ENCODE measurements at places on chromosomes 6 and 20.

DNA sequence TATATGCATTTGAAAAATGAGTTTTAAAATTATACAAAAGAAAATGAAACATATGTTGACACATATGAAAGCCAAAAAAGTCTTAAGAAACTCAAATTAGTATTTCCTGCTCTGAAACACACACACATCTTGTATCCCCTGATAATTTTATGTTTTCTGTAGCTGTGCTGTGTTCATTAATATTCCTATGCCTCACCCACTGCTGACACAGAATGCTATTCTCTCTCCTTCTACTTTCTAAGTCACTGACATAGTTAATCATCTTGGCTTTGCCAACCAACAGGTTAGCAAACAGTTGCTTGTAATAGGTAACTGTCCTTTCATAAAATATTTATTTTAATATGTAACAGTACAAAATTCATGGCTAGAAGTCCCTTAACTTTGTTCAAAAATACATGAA lies 140.7 kb downstream of the DST start:
- no peak for DNase-seq

DNA sequence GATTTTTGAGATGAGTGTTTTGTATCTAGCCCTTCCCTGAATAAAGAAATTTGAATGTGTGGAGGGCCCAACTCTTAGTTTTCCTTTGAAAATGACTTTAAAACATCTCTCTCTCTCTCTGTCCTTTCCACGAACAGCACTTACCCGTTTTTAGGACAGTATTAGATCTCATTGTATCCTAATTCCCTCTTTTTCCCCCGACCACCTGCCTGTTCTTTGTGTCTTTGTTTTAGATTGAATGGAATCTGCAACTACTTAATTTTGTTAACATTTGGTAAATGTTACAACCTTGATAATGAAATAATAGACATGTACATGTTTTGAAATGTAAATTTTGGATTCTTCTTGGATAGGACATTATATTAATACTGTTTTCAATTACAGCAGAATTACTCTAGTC lies 3.1 kb downstream of the DSP start:
- no peak for DNase-seq

- DNase-seq: no peak
Observed at GRCh38 chr6:150119173-150119572, 23.7 kb upstream of the PPP1R14C start.

DNA sequence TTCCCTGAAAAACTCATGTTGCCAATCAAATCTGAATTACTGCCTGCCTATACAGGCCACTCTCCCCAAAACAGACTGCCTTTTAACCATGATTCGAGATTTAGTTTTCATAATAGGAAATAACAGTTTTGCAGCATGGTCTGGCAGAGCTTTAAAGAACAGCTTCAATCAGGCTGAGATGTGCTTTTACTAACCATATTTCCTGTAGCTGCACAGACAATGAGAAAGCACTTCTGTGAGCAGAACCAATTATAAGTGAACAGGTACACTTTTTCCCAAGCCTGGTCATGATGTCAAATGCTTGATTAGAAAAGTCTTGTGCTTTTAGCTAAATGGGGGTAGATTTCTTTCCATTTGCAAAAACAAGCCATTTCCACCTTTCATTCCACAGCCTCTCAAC lies 108.2 kb downstream of the THEMIS start:
- no peak for DNase-seq

DNA sequence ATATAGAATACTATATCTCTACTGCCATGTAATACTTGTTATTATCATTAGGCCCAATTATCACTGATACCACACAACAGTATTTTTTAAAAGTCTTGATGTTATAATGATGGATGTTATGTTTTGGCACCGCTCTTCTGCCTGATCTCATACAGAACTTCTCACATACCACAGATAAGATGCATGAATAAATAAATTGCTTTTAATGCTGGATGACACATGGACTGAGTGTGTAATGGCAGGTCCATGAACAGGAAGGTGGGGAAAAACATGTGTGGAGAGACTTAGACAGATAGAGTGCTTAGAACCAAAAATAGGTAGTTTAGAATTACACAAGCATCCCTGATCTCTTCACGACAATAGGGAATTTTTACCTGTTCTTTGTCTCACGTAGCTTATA lies 258.4 kb upstream of the MARCKS start:
- DNase-seq: no peak

GRCh38 chr6:119274197-119274595 lies 75.4 kb downstream of the MAN1A1 start:
- DNase-seq: no peak

DNA sequence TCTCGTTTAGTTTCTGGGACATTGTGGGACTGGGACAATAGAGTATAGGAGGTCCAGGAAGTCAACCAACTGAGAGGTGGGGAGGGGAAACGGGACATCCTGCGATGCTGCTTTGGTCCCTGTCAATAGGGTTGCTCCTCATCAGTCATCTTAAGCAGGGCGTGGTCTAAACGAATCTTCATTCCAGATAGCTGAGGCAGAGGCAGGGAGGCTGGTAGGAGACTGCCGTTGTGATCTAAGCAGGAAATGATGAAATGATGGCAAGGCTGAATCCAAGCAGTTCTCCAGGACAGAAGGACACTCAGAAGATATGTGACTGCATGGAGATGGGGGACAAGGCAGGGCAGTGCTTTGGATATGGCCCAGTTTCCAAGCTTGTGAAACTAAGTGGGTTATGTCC lies 953.4 kb downstream of the KIF16B start:
- no peak for DNase-seq

- no peak for DNase-seq
Observed at GRCh38 chr6:36907781-36908180, 22.0 kb downstream of the C6orf89 start.

GRCh38 chr6:155498370-155498769 lies 42.7 kb upstream of the NOX3 start:
- no peak for DNase-seq

GRCh38 chr6:168133687-168134559 lies 54.9 kb upstream of the FRMD1 start:
- no peak for DNase-seq

DNA sequence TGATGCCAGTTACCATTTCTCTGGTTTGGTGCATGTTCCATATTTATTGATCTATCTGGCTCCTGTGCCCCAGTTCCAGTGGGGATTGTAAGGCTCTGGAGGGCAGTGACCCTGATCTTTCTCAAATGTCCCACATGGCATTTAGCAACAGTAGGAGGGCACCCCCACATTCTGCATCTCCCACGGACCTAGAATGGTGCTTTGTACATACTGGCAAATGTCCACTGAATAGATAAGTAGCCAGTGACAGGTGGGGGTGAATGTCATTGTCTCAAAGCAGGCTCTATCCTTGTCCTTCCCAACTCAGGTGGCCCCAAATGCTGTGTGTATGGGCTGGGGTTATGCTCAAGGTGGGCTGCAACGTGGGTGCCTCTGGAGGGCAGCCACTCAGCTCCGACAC lies 84.2 kb downstream of the TMEM242 start:
- DNase-seq: no peak

GRCh38 chr6:105077596-105078385 lies 102.0 kb downstream of the POPDC3 start:
- DNase-seq: peak; percentile 40

DNA sequence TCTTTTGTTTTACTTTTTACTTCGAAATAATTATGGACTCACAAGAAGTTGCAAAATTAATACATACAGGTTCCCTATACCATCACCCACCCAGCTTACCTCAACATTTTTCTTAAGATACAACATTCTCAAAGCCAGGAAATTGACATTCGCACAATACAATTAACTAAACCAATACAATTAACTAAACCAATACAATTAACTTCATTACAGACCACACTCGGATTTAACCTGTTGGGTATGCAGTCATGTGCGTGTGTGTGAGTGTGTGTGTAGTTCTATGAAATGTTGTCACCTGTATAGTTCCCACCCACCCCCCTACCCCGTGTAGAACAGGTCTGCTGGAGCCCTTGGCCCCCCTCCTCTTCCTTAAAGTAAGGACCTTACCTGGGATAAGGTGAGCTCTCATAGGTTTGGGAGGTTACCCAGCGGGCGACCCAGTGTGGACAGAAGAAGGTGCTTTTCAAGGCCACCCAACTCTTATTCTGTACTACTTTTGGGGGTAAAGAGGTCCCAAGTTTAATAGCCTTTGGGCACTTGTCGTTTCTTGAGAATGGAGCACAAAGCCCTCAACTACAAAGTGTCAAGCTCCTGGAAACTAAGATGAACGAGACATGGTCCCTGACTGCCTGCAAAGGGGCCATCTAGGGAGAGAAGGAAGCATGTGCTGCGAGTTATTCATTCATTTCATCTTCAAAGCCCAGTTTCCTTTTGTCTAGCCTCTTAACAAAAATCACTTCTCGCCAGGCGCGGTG lies 544 bp upstream of the STK38 start:
- DNase-seq: no peak

DNA sequence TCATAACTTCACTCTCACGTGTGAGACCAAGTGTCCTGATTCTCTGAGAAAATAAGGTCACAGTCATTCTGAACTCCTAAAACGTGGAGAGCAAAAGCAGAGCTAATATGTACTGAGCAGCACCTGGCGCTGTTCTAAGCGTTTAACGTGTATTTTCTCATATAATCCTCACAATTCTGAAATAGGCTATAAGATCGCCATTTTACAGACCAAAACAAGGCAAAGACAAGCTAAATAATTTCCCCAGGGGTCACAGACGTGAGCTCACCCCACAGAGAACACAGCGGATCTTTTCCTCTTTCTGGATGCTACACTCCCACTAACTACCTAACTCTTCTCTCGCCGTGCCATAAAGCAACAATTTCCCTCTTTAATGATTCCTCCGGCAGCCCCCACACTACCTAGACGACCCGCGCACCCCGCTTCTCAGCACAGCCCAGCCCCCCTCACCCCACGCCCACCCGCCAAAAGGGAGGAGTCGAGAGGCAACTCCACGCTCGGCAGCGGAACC lies 636 bp downstream of the SUPT3H start:
- DNase-seq: no peak

- DNase-seq: no peak
Observed at GRCh38 chr6:116229287-116229913, 24.5 kb downstream of the TSPYL4 start.

DNA sequence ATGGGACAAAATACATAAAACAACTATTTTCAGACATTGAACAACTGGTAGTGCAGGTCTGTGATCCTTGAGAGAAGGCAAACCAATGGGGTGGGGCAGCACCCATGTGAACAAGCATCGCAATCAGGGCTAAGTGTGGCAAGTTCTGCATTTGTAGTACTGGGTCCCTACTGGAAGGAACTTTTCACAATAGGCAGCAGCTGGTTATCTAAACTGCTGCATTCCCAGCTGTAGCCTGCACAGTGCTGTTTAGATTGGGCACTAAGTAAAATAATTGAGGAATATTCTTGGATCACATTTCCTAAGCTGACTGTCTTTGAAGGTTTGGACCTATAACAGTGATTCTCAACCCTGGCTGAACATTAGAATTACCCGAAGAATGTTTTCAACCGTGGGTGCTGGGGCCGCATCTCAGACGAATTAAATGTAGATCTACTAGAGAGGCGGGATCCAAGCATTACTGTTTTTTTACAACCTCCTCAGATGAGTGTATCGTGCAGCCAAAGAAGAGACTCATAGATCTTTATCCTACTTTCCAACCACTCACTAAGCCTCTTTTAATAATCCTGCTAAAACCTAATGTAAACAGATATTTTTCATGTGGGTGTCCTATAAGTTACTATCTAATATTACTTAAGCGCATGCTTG lies 12.4 kb upstream of the MAP3K4 start:
- DNase-seq: no peak

GRCh38 chr6:34201455-34202107 lies 35.1 kb upstream of the HMGA1 start:
- DNase-seq: no peak

DNA sequence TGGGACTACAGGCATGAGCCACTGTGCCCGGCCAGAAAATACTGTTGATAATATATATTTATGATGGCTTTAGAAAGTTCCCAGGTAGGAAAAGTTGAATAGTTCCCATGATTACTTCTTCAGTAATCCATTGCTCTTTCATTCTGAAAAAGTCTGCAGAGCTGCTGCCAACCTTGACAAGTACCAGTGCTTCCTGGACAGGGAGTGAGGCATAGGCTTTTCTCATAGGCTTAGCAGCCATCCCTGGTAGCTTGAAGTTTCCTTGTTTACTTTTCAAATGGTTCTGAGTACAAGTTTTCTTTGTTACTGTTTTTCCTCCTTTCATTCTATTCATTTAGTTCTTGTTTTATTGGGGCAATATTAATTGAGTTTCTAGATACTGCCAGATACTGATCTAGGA lies 7.8 kb downstream of the RWDD1 start:
- no peak for DNase-seq

- DNase-seq: no peak
Observed at GRCh38 chr6:166932116-166932515, 24.2 kb downstream of the RNASET2 start.

- DNase-seq: no peak
Observed at GRCh38 chr20:19658137-19658536, 99.9 kb upstream of the RIN2 start.

- peak; percentile 24 for DNase-seq
Observed at GRCh38 chr20:52747845-52748284, 224.3 kb upstream of the TSHZ2 start.

GRCh38 chr6:75748743-75749538 lies at the start of gene MYO6:
TSS of gene MYO6 (plus strand) at chr6:75749239. CDS start at chr6:75817548, 68,309 bp downstream.
- DNase-seq: no peak

GRCh38 chr6:14848019-14848418 lies 397.9 kb upstream of the JARID2 start:
- DNase-seq: no peak

- no peak for DNase-seq
Observed at GRCh38 chr6:11586536-11586935, 49.0 kb downstream of the TMEM170B start.

DNA sequence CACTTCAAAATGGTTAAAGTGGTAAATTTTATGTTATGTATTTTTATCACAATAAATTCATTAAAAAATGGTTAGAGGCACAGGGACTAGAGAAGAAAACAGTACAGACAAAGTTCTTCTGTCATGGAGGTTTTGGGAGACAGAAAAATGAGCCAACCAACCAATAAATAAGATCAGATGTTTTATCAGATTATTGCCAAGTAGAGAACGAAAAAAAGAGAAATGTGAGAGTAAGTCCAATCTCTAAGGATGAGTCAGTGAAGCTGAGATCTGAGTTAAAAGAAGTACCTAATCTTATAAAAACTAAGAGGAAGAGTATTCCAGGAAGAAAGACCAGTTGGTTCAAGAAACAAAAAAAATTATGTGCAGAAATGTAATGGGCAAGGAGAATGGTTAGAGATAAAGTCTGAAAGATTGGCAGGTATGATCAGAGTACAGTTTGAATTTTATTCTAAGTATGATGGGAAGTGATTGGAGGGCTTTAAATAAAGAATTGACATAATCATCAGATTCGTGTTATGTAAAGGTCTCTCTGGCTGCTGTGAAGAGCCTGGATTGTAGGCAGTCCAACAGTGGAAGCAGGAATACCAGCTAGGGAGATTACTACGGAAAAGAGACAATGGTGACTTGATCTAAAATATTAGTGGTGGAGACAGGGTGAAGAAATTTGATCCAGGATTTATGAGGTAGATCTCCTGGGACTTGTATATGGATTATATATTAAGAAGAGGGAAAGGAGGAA lies 79.6 kb downstream of the RCAN2 start:
- DNase-seq: no peak

- no peak for DNase-seq
Observed at GRCh38 chr6:97151601-97152000, 131.4 kb downstream of the MMS22L start.
